Right kidney (tissue), 9 donors: ENCODE measurements at places on chromosomes 16 and 17.

DNA sequence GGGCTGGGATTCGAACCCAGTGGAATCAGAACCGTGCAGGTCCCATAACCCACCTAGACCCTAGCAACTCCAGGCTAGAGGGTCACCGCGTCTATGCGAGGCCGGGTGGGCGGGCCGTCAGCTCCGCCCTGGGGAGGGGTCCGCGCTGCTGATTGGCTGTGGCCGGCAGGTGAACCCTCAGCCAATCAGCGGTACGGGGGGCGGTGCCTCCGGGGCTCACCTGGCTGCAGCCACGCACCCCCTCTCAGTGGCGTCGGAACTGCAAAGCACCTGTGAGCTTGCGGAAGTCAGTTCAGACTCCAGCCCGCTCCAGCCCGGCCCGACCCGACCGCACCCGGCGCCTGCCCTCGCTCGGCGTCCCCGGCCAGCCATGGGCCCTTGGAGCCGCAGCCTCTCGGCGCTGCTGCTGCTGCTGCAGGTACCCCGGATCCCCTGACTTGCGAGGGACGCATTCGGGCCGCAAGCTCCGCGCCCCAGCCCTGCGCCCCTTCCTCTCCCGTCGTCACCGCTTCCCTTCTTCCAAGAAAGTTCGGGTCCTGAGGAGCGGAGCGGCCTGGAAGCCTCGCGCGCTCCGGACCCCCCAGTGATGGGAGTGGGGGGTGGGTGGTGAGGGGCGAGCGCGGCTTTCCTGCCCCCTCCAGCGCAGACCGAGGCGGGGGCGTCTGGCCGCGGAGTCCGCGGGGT is at the start of gene CDH1:
CDH1 (plus strand) TSS at position 247 of the 684 bp plus-strand sequence; CDS start at position 371, 124 bp downstream.
- peak; percentile 73 for DNase-seq

DNA sequence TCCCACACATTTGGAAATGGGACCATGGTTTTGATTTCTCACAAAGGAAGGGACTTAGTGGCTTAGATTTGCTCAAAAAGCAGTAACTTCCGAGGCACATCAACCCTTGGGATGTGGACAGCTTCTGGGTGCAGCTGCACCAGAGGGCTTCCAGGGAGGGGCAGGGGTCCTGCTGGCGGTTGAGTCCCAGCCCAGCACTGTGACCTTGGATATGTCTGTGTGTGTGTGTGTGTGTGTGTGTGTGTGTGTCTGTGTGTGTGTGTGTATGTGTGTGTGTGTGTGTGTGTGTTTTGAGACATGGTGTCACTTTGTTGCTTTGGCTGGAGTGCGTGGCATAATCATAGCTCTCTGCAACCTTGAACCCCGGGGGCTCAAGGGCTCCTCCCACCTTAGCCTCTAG is 130.8 kb downstream of the CLEC16A start:
- no peak for DNase-seq

DNA sequence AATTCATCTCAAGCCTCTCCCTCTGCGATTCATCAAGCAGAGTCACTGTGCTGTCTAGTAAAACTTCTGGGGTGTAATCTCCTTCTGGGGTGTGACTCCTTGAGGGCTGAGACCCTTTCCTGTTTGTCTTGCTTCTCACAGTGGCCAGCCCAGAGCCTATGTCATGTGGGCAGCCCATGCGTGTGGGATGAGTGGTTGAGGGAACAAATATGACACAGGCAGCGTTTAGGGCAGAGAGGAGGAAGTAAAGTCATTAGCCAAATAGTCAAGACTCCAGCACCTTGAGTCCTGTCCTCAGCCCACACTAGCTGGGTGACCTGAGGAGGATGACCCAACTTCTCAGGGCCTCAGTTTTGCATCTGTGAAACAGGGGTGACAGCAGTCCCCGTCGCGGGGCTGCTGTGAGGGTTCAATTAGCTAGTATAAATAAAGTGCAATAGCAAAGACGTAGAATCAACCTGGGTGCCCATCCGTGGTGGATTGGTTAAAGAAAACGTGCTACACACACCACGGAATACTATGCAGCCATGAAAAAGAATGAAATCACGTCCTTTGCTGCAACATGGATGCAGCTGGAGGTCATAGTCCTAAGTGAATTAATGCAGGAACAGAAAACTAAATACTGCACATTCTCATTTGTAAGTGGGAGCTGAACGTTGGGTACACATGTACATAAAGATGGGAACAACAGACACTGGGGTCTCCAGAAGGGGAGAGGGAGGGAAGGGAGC is 4.5 kb upstream of the ITGAX start:
- no peak for DNase-seq

GRCh38 chr16:84700446-84701300 is 873 bp downstream of the USP10 start:
- peak; percentile 69 for DNase-seq

GRCh38 chr16:48156790-48157209 is 1.0 kb upstream of the ABCC12 start:
- peak; percentile 57 for DNase-seq

GRCh38 chr17:27989046-27989445 is 53.4 kb upstream of the NLK start:
- no peak for DNase-seq

- no peak for DNase-seq
Measured at GRCh38 chr17:77712578-77712977, 245.9 kb upstream of the TNRC6C start.

DNA sequence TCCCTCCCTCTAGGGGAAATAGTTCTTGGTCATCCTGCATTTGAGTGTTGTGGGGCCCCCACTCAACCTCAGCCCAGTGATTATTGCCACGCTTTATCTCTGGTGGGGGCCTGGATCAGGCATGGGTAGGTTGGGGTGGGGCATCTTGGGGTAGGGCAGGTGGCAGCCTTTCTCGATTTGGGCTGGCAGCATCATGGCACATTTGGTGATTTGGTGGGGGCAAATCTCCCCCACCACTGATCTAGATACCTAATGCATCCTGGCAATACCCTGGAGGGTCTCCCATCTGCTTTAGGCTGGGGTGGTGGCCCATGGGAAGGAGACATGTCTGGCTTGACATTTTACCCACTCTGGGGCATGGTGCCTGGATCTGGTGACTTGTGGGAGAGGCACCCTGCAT is 40.2 kb downstream of the NLRP1 start:
- DNase-seq: no peak

- no peak for DNase-seq
Measured at GRCh38 chr17:40484285-40484972, 17.0 kb downstream of the TNS4 start.

DNA sequence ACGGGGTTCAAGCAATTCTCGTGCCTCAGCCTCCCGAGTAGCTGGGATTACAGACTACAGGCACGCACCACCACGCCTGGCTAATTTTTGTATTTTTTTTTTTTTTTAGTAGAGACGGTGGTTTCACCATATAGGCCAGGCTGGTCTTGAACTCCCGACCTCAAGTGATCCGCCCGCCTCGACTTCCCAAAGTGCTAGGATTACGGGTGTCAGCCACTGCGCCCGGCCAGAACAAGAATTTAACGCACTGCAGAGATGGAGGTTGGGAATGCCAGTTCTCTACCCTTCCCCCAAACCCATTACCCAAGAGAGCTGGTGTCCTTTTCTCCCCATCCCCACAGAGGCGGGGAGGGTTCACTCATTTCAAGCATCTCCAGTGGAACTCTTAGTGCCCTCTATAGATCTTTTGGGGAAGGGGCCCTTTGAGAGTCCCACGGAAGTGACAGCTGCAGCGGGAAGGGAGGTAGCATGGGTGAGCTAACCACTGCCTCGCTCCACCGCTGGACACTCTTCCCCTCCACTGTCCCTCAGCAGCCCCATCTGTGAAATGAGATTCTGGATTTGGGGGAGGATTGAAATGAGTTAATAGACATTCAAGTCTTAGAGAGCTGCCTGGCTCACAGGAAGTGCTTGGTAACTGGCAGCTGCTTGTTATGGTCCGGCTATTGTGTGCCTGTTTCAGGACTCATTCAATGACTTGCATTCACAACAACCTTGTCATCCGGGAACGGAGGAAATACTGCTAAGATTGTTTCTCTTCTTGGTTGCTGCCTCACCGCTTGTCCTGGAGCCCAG is 3.5 kb upstream of the UBALD2 start:
- peak; percentile 18 for DNase-seq

- no peak for DNase-seq
Measured at GRCh38 chr16:22810226-22810625, 3.7 kb upstream of the HS3ST2 start.

- peak; percentile 80 for DNase-seq
Measured at GRCh38 chr17:81419319-81419885, 24.1 kb downstream of the BAHCC1 start.

DNA sequence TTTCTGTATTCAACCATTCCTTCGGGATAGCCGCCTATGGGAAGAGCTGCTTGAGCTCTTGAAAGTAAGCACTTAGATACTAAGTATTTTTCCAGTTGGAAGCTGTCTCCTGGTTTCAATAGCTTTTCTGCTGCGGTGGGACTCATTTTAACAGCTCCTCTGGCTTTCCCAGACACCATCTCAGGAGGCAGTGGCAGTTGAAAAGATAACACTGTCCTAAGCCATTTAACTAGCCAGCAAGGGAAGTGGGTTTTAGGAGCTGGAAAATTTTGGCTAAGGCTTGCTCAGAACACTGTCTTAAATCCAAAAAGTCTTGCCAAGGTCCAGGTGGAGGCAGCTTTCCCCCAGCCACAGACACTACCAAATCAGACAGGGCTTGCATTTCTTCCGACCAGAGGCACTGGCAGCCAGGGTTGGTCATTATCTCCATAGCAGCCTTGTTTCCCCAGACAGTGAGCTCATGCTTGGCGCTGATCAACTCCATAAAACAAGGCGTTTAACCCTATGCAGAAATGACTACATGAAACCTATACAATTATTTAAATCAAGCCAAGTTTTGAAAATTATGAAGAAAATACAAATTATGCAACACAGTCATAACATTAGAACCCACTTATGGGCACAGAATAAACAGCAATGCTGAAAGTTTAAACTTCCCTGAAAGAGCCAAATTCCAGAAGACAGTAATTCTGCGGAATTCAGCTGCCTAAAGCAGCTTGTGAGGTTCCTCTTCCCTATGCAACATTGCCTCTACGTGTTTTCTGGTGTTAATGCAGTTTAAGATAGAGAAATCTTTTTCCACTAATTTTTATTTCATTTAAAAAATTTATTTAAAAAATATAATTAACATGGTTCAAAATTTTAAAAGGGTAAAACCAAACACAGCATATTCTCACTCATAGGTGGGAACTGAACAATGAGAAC is 25.0 kb downstream of the GABARAPL2 start:
- no peak for DNase-seq

GRCh38 chr16:73996624-73997339 is 299.8 kb upstream of the PSMD7 start:
- DNase-seq: no peak

- no peak for DNase-seq
Measured at GRCh38 chr16:50449800-50450199, 81.0 kb upstream of the BRD7 start.

- DNase-seq: no peak
Measured at GRCh38 chr16:11506741-11507305, 79.9 kb downstream of the LITAF start.

DNA sequence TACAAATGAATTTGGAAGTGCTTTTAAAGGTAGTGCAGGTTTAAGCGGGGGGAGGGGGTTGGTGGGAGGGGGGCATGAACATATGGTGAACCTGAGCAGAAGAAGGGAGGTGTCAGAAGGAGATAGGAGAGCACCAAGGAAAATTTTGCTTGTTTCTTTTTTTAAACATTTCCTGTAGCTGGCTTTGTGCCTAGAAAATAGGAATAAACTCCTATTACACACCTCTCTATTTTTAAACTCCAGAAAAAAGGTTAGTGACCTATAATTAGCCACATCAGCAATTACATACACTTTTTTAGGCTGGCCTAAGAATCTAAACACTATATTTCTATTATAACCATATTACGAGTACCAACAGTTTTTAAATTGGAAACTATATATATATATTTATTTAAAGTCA is 159.1 kb downstream of the SKAP1 start:
- DNase-seq: no peak

DNA sequence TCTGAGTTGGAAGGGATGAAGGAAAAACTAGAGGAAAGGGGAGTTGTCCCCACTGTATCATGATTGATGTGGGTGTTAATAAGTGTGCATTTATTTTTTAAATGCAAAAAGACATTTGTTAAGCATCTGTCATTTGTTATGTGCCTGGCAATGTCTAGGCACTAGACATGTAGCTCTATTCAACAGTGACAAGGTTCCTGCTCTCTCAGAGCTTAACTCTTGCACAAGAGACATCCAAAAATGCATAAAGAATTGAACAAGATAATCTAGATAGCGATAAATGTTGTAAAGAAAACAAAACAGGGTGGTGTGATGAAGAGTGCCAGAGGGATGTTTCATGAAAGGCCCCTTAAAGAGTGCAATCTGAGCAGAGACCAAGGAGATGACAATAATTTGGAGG is 148.9 kb downstream of the TOX3 start:
- DNase-seq: no peak

- no peak for DNase-seq
Measured at GRCh38 chr17:10664571-10664970, 7.5 kb upstream of the MYH3 start.

- DNase-seq: no peak
Measured at GRCh38 chr17:72967977-72968585, 124.4 kb downstream of the SLC39A11 start.

DNA sequence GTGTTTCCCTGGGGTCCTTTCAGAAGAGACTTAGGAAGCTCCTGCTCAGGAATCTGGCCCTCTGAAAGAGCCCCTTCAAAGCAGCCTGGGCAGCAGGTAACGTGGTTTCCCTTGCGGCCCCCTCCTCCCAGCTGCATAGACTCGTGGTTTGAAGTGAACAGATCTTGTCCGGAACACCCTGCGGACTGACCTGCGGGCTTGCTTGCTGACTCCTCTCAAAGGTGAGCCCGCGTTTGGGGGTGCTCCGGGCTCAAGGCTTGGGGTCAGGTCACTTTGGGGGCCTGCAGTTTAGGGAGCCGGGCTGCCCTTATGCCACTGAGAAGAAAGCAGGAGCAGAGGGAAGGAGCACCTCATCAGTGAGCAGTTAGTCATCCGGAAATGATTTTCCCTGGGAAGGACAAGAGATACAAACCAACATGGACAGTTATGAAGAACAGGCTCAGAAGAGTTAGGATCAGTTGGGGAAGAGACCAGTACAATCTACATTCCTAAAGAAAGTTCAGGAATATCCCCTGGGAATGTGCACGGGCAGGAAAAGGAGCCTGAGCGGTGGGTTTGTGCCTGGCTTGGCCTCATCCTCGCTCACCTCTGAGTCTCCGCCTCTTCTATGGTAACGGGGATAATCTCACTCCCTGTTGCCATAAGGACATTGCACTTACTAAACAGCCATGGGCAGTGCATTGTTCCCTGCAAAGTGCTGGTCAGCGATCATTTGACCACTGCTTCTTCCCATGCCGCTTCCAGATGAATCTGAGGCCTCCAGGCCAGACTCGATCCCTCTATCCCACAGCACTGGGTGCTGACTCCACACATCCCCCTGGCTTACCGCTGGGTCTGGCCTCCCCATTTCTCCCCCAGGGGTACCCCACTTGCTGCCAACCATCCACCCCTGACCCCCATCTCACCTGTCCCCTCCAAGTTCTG is 10.0 kb downstream of the LDHD start:
- no peak for DNase-seq

GRCh38 chr17:8904686-8905085 is 37.2 kb upstream of the PIK3R6 start:
- no peak for DNase-seq

- no peak for DNase-seq
Measured at GRCh38 chr17:40529991-40530390, 28.6 kb upstream of the TNS4 start.

- DNase-seq: no peak
Measured at GRCh38 chr17:43444223-43445008, 39.4 kb upstream of the DHX8 start.

GRCh38 chr17:77596491-77597417 is 361.7 kb upstream of the TNRC6C start:
- DNase-seq: no peak
